ENCODE measurements at places on chromosomes 5 and 9.

GRCh38 chr9:27184556-27185351 lies 75.7 kb downstream of the TEK start:
- no peak for DNase-seq

DNA sequence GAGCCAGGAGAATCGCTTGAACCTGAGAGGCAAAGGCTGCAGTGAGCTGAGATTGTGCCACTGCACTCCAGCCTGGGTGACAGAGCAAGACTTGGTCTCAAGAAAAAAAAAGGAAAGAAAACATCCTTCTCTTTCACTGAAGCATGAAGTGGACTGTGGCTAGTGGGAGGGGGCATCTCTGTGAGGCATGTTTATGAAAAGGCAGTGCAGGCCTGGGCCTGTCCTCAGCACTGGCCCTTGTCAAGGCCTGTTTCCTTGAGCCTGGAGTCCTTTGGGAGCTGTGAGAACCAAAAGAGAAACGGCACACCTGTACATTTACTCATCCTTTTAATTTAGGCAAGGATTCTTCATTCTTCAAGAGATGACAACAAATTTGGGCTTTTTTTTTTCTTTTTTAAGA lies 18.3 kb upstream of the FUBP3 start:
- DNase-seq, result no peak

DNA sequence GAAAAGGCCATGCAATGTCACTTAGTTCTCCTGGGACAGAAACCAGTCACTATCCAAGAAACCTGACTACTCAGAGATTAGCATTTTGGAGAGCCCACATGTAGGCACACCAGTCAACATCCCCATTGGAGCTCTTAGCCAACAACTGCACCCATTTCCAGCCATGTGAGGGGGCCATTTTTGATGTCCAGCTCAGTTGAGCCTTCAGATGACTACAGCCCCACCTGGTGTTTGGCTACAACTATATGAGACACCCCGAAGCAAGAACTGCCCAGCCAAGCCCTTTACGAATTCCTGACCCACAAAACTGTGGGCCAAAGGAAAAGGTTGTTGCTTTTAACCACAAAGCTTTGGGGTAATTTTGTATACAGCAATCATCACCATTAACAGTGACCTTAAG lies 300.1 kb downstream of the ASTN2 start:
- no peak for DNase-seq

DNA sequence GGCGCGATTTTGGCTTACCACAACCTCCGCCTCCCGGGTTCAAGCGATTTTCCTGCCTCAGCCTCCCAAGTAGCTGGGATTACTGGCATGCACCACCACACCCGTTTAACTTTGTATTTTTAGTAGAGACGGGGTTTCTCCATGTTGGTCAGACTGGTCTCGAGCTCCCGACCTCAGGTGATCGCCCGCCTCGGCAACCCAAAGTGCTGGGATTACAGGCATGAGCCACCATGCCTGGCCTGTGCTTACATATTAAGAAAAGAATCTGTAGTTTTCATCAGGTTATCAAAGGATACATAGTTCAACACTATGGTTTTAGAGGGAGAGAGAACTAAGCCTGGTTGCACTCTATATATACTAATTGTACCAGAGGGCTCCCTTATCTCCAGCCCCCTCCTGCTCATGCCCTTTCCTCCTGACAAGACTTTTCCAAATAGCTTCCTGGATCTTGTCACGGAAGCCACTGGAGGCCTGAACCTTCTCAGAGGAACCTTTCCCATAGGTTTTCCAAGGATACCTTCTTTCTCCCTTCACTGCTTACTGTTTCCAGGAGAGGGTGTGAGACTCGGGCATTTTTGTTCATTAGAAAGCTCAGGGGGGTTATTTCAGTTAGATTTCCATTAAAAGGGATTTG lies 53.1 kb downstream of the SLC44A1 start:
- DNase-seq, result no peak

GRCh38 chr9:88521308-88521707 lies 13.7 kb upstream of the NXNL2 start:
- no peak for DNase-seq

DNA sequence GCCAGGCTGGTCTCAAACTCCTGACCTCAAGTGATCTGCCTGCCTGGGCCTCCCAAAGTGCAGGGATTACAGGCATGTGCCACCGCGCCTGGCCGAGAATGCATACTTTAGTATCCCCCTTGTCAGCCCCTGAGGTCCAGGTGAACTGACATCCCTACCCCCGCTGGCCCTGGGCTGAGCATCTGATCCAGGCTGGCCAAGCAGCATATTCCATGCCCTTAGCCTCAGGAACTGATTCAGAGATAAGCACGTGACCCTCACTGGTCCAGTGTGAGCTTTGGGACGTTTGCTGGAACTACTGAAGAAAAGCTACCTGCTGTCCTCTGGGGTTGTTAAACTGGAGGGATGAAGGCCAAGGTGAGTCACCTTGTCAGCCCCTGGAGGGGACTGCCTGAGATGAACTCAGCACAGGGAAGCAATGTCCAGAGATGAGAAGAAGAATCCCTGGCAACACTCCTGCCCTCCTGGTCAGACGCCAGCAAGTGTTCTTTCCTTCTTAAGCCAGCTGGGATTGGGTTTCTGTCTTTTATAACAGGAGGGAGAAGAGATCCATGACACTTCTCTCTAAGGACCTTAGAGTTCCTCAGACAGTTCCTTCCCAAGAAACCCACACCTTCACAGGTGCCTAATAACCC lies 59.1 kb upstream of the FBXW11 start:
- DNase-seq, result no peak

- no peak for DNase-seq
Observed at GRCh38 chr5:57102905-57103255, 71.0 kb upstream of the GPBP1 start.

DNA sequence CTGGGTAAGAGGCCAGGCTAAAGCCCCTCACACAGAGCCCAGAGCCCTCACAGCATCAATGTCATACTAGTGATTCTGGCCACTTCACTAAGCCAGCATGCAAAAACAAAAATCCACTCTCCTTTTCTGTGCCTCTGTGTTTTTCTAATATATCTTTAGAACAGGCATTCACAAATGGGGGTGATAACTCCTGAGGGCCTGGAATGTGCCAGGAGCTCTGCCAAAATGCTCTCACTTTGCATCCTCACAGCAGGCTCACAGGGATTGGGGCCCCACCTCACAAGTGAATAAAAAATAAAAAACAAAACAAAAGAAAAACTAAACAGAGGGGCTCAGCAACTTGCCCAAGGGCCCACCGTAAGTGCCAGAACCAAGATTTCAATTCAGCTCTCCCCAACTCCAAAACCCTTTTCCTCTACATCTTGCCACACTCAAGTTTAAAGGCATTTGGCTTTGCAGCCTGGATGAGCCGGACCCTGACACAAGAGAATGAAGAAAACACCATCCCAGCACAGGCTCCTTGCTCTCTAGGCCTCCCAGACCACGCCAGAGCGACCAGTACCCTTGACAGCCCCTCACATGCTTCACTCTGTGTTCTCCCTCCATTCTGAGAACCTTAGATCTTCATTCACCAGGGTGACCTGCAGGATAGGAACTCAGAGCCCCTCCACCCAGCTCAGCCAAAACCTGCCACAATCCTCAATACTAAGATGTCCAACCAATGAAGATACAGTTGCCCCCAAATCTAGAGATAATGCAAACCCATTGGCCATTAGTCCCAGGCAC lies 51.3 kb downstream of the SAXO1 start:
- no peak for DNase-seq

DNA sequence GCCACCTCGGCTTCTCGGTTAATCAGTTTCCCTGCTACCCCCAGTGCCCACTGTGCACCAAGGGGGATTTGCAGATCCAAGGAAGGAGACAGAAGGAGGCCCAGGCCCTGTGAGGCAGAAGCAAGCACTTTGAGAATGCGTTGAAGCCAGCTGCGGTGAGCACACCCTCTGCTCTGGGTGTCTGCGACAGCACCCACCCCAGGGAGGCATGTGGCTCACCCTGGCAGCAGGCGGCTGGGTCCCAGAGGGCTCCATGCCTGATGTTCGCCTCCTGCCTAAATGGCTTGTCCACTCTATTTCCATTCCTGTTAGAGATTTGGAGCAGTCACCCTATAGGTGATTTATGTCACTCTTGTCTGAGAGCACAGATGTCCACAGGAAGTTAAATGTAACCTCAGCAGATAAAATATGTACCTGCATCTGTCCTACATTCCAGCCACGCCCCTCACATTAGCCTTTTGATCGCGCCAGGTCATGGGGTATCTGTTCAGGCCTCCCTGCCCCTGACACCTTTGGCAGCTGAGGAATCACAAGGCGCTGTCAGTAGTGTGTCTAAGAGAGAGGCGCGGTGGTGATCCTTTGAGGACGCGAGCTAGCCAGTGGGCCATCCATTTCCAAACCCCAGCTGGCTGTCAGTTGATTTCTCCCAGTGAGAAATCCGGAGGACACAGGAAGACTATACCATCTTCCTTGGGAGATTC lies 28.1 kb downstream of the PTGES2 start:
- no peak for DNase-seq

DNA sequence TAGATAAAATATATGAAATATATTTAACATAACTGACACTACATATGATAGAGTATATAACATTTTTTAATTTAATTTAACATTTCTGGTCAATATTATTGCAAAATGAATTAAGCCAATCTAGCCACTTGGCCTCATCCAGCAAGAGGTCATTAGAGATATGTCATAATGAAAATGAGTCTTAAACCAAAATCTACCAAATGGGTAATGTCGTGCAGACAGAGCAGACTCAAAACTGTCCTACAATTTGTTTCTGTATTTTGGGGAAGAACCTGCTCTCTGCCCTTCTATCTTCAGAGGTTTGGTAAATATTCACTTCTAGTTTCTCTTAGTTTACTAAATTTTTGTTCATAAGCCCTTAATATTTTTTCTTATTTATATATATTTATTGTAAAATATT lies 61.4 kb downstream of the ARHGEF28 start:
- DNase-seq, result no peak

DNA sequence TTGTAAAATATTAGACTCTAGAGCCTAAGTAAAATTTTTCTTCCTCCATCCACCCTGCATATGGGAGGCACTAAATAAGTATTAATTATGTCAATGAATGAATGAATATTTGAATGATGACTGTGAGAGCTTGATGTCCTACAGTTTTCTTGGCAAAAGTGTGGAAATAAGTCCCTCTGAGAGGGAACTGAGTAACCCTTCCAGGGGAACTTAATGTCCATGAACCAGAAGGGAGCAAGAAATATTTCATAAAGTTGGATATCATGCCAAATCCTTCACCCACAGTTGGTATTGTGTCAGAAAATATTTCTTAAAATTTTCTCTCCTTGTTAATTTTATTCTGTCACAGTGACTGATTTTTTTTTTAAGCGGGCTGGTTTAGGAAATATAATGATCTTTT lies 36.6 kb downstream of the NNT start:
- no peak for DNase-seq

GRCh38 chr5:127367946-127368465 lies 77.4 kb downstream of the MEGF10 start:
- no peak for DNase-seq

- DNase-seq, result no peak
Observed at GRCh38 chr9:134355561-134356279, 29.5 kb downstream of the RXRA start.

- DNase-seq, result no peak
Observed at GRCh38 chr9:126116351-126117157, 210.1 kb upstream of the MVB12B start.

DNA sequence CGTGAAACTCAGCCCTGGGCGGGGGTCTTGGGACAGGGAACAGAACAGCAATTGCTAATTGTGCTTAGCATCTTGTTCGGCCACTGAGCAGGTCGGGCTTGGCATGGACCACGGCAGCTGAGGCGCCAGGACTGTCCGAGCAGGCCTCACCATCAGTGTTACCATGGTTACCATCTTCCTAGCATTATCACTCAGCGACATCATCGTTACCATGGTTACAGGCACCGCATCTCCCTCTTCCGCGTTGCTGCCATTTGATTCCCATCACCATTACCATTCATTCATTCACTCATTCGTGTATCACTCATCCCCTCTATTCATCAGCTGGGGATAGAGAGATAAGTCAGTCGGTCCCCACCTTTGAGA lies 81.0 kb upstream of the ZBTB43 start:
- no peak for DNase-seq

- DNase-seq, result no peak
Observed at GRCh38 chr5:149415066-149415967, 36.2 kb upstream of the IL17B start.

- no peak for DNase-seq
Observed at GRCh38 chr5:123785162-123786071, 273.4 kb downstream of the CSNK1G3 start.

DNA sequence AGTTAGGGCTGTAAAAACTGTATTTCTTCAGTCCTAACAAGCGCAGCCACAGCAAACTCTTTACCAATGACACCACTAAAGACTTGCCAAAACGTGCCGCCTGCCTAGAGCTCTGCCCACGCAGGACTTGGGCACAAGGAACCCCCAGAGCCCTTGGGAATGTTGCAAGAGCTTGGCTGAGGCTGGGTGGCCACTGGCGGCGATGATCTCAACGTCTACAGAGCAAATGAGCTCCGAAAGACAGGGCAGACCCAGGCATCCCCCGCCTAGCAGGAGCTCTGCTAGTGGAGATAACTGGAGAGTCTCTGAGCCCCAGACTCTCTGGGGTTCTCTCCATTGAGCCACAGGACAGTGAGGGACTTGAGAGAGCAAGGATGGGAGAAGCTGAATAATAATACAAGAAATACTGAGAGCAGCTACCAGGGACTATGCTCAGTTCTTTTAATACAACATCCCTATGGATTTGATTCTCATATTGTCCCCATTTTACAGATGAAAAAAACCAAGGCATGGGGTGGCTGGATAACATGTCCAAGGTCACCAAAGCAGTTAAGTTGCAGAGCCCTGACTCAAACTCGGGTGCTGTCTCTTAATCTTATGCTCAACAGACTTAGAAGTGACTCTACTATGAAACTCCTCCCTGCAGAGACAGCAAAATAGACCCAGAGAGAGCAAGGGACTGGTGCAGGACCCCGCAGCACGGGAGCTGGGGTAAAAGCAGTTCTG lies 32.5 kb downstream of the SHB start:
- no peak for DNase-seq

DNA sequence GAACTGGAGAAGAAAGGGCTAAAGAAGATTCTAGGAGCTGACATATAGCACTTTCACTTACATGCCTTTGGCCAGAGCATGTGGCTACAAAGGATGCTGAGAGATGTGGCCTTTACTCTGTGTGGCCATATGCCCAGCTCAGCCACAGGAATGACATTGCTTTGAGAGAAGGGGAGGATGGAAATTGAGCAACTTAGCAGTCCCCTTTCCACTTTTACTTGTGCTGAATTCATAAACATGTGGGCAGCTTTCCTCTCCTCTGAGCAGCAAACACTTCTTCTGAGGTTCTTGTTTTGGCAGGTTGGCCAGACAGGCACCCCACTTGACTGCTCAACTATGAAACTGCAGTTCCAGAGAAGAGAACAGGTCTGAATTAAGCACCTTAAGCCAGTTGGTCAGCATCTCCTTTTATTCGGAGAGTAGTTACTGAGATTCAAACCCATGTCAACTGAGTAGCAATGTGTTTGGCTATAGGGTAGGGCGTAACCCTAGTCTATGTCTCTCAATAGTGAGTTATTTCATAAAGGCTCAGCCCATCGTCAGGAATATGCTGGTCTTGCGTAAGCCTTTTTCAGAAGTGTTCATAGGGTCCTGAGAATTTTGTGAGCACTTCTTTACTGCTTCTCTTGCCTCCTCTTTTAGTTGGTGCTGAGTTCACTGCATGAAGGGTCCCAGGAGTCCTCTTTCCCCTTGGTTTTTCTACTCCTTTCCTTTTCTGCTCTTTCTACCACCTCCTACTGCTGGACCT lies 134.5 kb downstream of the PALM2AKAP2 start:
- DNase-seq, result no peak
